Ascending aorta (tissue), 2 donors: ENCODE measurements at places on chromosomes 3 and 15.

GRCh38 chr3:148218222-148218621 lies 479.5 kb upstream of the AGTR1 start:
- DNase-seq = no peak

DNA sequence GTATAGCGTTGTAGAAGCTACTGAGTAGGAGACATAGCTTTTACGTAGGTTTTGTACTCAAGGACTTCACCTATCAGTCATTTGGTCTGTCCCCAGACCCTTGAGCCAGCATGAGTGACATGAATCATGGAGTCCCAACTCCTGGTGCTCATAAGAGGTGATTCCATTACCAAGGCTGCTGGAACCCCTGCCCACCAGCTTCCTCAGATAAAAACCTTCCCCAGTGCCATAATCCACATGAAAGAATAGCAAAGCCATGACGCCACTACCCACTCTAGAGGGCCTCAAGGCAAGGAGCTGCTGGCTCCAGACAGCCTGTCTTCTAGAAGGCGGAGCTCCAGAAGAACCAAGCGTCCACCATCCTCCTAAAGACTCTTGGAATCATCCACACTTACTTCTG lies 69.6 kb downstream of the NCEH1 start:
- DNase-seq = no peak

DNA sequence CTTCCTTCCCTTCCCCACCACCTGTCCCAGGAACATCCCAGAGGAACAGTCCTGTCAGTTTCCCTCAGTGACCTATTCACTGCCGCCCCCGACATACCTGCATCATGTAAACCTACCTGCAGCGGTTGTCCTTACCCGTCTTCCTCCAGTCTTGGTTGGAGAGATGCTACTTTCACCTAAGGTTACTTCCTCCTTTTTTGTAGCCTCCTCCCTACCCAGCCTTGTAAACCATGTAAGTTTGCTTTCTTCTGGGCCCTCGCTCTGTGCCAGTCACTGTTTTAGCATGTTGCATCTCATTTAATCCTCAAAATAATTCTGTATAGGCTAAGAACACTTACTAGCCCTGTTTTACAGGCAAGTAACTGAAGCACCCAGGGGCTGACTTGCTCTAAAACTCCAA lies 58.3 kb downstream of the GPR171 start:
- no peak for DNase-seq

- no peak for DNase-seq
These were observed 91.5 kb downstream of the ST6GAL1 start for GRCh38 chr3:187021748-187022402.

GRCh38 chr3:124676236-124676635 lies 54.0 kb upstream of the UMPS start:
- no peak for DNase-seq
